ENCODE measurements at places on chromosomes 4 and X. TPM values are rescaled to one million over a fixed set of nuclear protein-coding genes. Genes with fewer than 3 reads are reported as not detected.

The GC gene
- 0.61 TPM for total RNA-seq

The DDX53 gene
- total RNA-seq: not detected

The PITX2 gene
- total RNA-seq: not detected

The MAGEB17 gene
- not detected for total RNA-seq

The GIMD1 gene
- not detected for total RNA-seq

The EDNRA gene
- 64.2 TPM for total RNA-seq

The DCUN1D4 gene
- total RNA-seq: 54.8 TPM

The PLRG1 gene
- 51.2 TPM for total RNA-seq

DNA sequence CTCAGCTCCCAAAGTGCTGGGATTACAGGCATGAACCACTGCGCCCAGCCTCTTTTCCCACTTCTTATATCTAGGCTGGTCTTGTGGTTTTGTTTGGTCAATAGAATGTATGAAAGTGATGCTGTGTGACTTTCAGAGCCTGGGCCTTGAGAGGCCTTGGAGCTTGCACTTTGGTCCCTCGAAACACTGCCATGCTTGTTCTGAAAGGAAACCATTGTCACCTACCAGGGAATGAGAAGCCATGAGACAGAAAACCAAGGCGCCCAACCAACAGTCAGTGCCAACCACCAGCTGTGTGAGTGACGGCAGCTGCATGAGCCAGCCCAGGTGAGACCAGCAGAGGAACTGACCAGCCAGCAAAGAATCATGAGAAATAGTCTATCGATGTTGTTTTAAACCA lies 57.4 kb downstream of the SCD5 start:
- no peak for DNase-seq

- DNase-seq: no peak
These were observed 13.9 kb downstream of the MAMLD1 start for GRCh38 chrX:150377005-150377404.

DNA sequence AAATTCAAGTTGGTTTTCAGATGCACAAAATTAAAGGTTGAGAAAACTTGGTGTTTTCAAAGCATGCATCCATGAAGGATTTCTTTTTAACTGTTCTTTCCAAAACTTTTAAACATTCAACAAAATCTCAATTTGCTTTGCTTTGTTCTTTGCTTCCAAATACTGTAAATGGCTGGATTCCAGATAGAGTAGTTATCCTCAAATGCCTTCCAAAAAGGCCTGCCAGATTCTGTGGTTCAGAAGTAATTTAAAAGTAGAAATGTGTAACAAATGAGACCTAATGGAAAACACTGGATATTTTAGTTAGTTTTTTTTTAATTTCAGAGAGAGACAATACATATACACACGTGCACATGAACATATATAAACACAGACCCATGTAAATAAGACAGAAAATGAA lies 97.3 kb downstream of the NR3C2 start:
- DNase-seq: no peak

DNA sequence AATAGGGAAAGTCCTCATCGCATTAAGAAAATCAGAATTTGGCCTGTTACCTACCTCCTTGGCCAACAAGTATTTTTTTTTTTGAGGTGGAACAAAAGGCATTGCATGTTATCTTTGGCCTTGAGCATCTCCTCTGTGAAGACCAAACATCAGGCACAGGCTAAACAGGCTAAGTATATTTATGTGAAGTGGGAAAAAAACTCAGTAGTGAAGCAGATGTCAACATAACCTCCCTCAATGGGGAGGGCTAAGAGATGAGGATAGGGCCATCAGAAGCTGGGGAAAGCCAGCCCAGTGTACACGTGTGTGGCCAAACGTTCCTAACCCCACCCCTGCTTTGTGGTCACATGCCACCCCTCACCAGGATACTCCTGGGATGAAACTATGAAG lies 102.5 kb downstream of the FNIP2 start:
- no peak for DNase-seq

DNA sequence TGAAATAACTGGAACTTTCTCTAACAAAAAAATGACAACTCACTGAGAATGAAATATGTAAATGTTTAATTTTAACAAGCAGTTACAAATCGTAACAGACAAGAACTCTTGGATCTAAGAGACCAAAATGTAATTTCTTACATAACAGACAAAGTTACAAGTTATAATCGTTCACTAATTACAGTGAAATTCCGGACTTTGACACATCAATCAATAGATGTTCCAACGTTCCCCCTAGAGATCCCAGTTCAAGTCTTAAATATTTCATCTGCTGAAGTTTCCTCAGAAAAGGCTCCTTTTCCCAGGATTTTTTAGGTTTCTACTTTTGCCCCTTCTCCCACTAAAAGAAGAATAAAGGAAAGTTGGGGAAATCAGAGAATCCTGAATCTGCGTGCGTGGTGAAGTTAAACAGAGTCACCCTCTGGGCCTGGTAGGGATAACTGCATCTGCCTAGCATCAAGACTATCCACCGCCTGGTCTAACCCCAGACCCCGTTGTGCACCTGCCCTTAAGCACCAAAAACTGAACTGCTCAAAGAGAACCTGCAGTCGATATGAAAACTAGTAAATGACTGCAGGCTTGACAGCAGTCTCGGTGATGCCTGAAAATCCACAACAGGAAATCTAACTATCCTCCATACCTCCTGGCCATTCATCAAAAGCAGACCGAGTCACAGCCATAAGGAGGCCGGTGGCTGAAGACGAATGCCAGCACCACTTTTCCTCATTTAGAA lies 2.3 kb downstream of the IRF2 start:
- no peak for DNase-seq

DNA sequence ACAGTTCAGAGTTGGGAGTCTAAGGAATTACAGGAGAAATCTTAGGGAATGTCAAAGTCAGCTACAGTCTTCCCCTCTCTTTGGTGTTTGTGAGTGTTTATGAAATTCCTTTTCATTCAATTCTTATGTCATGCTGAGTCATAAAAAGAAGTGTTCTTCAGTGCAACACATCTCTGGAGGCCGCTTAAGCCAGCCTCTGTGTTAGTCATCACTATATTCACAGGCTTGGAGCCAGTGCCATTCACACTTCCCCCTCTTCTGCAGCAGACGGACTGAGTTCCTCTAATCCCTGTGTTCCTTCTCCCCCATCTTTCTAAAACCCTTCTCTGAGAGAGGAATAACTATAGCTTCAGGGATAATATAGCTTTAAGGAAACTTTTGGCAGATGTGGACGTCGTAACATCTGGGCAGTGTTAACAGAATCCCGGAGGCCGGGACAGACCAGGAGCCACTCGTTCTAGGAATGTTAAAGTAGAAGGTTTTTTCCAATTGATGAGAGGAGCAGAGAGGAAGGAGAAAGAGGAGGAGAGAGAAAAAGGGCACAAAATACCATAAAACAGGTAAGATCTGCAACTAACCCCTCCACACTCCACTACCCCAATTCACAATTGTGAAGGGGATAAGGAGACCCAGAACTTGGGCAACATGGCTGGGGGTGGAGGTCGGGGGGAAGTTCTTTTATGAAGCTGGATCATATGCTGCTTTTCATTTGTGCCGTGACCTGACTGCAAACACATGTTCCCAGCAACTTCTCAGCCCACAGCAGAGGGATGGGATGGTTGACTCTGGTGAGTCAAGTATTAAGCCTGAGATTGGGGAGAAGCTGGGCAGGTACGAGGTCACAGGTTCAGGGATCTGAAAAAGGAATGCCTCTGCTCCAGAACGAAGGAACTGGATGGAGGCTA lies at the start of gene SRPX2:
Gene SRPX2 (plus strand): TSS at position 244 of the 905 bp plus-strand sequence. CDS start 2,124 bp downstream, outside the sequence.
- DNase-seq: peak; percentile 53

DNA sequence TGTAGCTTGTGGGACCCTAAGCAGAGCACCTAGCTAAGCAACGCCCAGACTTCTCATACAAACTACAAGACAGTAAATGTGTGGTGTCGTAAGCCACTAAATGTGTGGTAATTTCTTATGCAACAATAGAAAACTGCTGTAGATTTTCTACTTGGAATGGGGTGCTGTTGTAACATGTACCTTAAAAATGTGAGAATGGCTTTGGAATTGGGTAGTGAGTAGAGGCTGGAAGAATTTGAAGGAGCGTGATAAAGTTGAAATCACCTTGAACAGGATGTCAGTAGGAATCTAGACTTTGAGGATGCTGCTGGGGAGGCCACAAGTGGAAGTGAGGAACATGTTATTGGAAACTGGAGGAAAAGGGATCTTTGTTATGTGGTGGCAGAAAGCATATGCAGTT lies 43.2 kb upstream of the FUNDC1 start:
- no peak for DNase-seq

DNA sequence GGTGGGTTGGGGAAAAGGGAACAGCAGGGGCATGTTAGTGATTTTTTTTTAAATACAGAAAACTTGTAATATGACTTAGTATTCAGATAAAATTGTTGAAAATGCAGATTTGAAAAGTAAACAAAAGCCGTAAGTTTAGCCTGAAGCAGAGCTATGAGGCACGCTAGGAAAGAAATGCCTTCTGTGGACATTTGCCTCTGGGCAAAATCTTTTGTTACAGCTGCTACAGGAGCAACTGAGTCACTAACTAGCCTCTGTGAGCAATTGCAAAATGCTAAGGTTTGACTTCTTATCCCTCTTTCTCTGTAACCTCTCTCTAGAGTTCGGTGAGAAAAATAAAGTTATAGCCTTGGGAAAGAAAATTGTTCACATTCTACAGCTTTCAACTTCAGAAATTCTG lies 350.0 kb downstream of the SLC7A11 start:
- DNase-seq: no peak

GRCh38 chrX:153967536-153968224 lies 3.9 kb downstream of the HCFC1 start:
- DNase-seq: no peak

GRCh38 chrX:132227383-132228112 lies 8.3 kb upstream of the RAP2C start:
- DNase-seq: no peak

DNA sequence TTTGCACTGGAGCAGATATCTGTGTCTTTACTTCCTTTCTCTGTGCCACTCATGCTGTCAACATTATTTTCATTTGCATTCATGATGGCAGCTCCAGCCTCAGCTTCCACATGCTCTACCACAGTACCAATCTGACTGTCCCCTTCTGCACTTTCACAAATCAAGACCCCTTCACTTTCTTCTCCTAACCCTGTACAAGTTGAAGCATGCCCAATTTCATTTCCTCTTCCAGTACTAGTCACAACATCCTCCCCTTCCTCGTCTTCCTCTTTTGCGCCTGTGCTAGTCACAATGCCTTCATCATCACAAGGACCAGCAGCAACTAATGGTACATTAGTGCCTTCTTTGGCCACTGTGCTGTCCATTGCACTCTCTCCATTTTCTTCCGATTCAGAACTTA lies 26.5 kb downstream of the BOD1L1 start:
- no peak for DNase-seq

GRCh38 chrX:134545510-134545909 lies 85.5 kb downstream of the HPRT1 start:
- DNase-seq: no peak

- no peak for DNase-seq
These were observed 551.5 kb upstream of the PITX2 start for GRCh38 chr4:111174331-111174730.

DNA sequence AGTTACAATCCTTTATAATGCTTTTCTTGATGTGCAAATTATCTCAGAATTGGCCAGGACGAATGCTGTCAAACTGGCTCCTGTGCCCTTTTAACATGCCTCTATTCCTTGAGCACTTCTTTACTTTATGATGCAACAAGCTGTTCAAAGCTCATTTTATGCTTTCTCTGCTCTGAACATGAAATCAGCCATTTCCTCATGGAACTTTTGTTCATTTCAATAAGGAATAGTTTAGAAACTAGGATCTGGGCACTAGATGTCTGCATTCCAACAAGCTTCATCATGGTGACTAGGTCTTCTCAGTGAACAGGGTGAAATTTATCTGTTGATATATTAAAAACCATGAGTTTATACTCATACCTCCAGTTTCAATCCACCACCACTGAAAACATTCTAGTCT lies 87.3 kb upstream of the TEX13A start:
- DNase-seq: no peak

GRCh38 chrX:55778322-55778721 lies 60.8 kb downstream of the RRAGB start:
- no peak for DNase-seq

- DNase-seq: no peak
These were observed 13.3 kb upstream of the PJA1 start for GRCh38 chrX:69178592-69178991.

GRCh38 chrX:24293412-24293811 lies 20.5 kb downstream of the SUPT20HL2 start:
- no peak for DNase-seq

DNA sequence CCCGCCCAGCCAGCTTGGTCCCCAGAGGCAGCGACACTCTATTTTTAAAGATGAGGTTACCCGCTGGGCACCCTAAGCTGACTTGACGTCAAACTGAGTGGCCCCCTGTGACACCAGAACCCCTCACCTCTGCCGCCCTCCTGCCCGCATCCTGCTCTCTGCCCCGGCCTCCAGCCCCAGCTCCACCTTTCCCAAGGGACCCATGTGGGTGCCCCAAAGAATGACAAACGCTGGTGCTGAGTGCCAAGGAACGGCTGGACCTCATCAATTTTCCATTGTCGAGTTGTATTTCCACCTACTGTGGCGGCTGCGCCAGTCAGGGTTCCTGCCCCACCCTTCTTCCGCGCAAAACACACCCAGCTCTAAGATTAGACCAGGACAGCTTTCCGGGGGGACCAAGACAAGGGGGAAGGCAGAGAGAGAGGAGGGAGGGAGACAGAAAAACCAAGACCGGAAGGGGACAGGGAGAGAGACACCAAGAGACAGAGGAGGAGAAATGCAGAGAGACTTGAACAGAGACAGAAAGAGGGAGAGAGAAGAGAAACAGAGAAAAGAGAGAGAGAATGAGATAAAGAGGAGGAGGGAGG lies 2.0 kb downstream of the PRKX start:
- DNase-seq: no peak

GRCh38 chr4:149140841-149141240 lies 674.8 kb downstream of the IQCM start:
- DNase-seq: no peak

DNA sequence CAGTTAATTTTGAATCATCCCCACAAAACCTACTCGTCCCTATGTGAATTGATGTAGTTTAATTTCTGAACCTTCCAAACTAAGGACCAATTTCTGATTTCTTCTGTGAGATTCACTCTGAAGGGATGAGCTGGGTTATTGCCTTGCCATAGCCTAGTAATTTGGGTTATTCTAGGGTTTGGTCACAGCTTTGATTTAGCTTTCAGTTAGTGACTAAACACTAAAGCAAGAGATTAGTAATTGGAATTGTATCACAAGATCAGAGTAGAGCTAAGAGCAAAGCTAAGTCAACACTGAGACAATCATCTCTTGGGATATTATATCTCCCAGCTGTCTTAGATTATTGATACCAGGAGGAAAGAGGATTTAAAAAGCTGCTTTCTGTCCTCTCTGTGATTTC lies 588.0 kb downstream of the CCSER1 start:
- DNase-seq: no peak

GRCh38 chr4:948101-948935 lies 16.1 kb downstream of the TMEM175 start:
- peak; percentile 50 for DNase-seq

DNA sequence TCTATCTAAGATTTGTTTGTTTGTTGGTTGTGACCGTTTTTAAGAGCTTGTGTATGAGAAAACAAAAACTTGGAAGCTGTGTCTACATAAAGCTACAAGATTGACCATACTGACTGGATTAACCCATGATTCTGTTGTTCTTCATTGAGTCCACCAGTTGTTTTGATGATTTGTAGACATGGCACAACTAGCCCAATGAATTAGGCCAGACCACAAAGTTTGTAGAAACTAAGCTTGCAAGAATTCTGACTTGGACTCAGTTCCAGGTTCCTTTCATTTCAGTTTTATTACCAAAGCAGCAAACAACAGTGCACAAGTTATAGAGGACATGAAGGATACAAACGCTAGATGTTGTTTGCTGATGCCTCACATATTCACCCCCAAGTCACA lies 119.3 kb downstream of the RASGEF1B start:
- no peak for DNase-seq
